ENCODE measurements at places on chromosomes 1 and 21.

DNA sequence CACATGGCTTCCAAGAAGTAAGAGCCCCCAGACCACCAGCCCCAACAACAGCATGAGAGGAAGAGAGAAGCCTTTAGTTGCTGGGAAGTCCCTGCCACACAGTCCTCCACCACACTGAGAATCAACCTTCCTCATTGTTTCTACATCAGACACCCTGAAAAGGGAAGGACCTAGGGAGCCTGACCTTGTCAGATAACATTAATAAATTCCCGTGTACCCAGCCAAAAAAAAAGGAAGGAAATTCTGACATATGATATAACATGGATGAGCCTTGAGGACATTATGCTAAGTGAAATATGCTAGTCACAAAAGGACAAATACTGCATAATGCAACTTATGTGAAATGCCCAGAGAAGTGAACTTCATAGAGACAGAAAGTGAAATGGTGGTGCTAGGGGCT, 65.6 kb upstream of the ARHGAP29 start:
- DNase-seq, result peak; percentile 56

GRCh38 chr1:165699577-165699976, 1.2 kb upstream of the ALDH9A1 start:
- DNase-seq, result no peak

DNA sequence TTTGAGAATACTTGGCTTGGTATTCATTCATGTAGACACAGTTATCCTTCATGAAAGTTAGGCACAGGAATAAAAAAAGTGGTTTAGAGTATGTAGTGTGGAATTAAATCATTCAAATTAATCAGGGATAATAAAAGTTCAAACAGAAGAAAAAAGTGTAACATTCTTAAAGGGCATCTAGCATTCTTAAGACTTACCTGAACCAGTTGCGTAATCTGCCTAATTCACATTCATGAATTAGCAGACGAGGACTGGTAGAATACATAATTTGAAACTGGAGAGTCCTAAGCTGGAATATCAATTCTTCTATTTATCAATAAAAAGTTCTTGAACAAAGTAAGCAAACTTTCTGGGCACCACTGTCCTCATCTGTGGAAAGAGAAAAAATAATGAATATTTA, 157.0 kb upstream of the DEPDC1 start:
- DNase-seq, result no peak

- DNase-seq, result peak; percentile 39
Measured at GRCh38 chr1:110783292-110783918, 89.5 kb upstream of the CD53 start.

DNA sequence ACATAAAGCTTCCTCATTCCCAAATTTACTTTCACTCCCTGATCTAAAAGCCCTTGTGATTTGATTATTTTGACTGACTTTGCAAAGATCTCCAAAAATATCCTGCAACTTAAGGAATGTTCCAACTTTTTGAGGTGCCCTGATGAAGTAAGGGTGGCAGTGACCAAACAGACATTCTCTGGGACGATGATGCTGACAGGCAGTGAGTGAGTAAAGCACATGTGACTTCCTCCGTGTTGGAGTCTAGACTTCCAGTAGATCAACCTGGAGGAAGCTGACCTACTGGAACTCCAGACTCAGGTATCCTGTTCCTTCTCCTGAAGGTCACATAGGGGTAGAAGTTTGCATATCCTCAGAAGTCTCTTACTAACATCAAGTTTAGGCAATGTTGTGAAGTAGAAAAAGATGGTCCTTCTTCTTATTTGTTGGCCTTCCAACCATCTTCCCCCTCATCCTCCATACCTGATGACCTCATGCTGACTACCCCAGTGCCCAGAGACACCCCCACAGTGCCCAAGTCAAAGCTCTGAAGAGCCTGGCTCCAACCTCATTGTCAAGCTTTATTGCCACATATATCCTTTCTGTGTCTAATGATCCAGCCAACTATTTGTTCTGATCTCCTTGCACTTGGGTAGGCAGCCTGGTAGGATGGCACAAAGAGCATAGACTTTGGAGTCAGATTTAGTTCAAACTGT, 16.0 kb downstream of the TNFSF4 start:
- DNase-seq, result no peak

DNA sequence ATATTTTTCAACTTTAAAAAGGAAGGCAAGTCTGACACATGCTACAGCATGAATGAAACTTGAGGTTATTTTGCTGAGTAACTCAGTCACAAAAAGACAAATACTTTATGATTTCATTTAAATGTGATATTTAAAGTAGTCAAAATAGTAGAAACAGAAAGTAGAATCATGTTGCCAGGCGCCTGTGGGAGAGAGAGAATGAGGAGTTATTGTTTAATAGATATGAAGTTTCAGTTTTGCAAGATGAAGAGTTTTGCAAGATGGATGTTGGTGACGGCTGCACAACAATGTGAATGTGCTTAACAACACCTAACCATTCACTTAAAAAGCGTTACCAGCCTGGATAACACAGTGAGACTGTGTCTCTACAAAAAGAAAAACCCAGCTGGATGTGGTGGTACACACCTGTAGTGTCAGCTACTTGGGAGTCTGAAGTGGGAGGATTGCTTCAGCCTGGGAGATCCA, 20.7 kb upstream of the ATP1A1 start:
- no peak for DNase-seq

DNA sequence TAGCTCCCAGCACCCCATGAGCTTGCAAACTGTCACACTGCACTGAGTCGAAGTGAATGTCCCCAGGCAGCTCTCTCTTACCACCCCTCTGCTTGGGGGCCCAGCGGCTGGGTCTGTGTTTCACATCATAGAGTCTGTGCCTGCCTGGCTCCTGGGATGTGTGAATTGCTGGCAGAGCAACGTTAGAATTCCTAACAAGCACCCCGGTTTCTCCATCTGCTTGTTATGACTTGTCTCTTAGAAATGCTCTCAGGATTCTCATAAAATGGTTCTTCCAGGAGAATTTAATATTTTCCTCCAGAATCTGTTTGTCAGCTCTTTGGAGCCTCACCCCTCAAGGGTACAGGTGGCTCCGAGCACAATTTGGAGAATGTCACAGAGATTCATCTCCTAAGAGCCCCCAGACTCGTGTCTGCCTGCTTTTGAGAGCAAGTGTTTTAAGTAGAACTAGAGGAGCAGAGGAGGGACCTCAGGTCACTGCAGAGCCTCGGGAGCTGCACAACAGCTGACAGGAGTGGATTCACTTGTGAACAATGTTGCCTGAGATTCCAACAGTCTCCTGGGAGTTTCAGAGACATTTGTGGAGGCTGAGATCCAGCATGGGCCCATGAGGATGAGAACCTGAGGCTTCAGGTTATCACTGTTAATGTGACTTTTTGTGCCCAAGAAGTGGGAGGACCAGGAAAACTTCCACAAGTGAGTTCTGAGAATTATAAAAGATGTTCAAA, 131.5 kb downstream of the KCNJ6 start:
- DNase-seq, result no peak

GRCh38 chr1:184945029-184945428, 29.3 kb downstream of the NIBAN1 start:
- DNase-seq, result no peak

- DNase-seq, result no peak
Measured at GRCh38 chr1:219269171-219269570, 95.5 kb downstream of the LYPLAL1 start.

DNA sequence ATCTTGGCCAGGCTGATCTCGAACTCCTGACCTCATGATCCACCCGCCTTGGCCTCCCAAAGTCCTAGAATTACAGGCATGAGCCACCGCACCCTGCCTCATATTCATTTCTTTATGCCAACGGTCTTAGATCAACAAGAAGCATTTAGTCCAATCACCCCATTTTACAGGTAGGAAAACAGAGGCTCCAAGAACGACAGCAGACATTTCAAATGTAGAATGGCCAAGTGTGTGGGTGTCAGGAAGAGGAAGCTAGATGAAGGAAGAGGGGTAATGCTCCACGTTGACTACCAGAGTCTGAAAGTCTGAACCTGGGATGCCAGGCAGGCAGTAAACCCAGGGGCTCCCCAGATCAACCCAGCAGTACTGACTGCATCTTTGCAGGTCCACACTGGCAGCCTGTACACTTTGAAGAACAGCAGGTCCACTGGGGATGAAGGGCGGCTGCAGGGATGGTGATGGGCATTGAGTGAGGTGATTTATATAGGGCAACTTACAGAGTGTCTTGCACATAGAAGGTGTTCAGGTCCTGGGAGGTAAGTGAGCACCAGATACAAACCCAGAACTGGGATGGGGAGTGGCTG, 120.2 kb downstream of the EPHB2 start:
- no peak for DNase-seq

DNA sequence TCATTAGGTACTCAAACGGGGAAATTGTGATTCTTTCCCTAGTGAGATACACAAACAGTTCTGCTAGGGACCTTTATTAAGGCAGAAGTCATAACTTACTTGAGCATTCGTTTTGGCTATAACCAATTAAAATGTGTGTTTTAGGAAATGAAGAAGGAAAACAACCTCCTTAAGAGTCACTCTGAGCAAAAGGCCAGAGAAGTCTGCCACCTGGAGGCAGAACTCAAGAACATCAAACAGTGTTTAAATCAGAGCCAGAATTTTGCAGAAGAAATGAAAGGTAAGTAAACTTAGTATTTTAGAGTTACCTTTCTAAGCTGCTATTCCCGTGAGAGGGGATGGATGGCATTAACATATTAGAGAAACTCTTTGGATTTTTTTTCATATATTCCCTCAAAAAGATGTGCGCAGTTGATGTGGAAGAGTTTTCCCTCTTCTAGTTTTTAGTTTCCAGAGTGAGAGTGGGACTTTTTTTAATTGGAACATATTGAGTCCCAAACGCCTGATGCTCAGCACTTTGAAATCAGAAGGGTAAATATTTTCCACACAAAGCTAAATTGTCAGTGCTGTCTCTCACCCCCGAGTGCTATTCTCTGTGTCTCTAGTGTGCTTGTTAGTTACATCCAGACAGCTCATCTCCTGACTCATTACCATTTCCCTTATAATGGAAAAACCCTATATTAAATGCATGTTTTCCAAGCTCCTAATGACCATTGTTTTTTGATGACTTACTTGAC, 34.9 kb downstream of the CENPF start:
- DNase-seq, result peak; percentile 10

- DNase-seq, result no peak
Measured at GRCh38 chr1:98556521-98557158, 104.9 kb upstream of the SNX7 start.

DNA sequence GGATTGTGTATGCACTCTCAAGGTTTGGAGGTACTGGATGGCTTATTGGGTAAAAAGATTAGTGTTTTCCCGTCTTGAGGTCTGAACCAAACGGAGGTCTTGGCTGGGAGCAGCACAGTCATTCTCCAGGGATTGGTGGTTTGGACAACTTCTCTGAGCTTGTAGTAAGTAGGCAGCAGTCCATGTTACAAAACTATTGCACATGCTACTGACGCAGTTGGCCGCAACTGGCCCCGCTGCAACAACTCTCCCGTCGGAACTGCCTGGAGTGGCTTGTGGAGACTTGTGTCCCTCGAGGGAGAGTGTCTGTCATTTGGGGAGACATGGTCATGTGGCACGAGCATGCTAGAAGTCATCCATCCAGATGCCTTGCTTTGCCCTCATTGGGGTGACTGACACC, 276.0 kb downstream of the TM2D1 start:
- no peak for DNase-seq

DNA sequence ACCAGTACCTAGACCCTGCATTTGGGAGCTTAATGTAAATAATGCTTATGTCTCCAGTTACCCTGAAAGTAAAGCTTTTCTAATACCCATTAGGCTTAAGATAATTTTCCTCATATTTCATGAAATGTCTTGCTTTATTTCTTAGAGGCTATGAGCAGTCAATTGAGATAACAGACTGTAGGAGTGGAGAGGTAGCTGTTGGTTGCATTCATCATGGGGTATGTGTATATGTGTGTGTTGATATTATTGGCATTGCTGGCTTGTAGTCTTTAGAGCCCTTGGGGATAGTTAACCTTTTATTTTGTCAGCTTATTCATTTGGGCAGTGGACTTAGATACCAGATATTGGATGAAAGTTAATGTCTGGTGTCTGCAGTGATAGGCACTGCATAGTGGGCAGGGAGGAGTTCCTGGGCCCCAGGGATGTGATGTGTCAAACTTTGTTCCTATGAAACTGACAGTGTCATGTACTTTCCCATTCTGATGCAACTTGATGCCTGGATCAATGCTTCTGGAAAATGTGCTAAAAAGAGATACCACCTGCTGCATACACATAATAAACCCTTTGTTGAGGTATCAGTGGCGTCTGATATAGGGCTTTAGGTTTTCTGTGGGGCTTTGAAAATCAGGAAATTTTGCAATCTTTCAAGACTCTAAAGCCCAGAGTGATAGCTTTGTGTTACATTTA, 83.9 kb downstream of the MAST2 start:
- no peak for DNase-seq

DNA sequence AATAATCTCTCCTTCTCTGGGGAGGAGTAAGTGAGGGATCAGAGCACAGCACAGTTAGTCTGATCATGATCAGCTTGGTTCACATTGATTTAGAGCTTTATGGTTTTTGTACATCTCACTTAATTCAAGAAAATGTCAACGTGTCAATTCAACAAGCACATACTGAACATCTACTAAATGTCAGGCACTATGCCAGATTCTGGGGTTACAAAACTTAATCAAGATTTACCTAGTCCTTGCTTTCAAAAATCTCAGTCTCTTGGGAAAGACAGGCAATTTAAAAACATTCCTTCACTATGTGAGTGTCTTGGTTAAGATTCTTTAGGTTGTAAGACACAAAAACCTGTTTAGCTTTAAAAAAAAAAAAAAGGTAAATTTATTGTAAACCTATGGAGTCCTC, 181.4 kb downstream of the AK5 start:
- no peak for DNase-seq

GRCh38 chr1:246152986-246153431, 354.1 kb downstream of the SMYD3 start:
- DNase-seq, result peak; percentile 75

DNA sequence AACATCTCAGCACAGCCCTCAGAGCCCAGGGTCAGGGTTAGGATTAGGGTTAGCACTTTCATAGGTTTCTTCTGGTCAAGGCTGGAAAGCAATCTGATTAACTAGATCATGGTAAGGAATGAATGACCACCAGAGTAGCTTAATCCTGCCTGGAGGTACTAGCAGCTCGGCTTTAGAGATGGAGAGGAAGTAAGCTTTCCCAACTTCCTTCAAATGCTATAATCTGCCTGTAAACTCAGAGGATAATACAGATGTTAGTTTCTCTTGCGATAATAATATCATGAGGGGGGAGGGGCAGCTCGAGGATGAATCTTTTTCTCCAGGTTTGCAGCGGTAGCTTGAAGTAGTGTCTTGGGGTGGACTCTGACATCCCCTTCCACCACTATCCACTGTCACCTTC, 194.9 kb downstream of the HIVEP3 start:
- no peak for DNase-seq

- DNase-seq, result no peak
Measured at GRCh38 chr1:221521686-221522085, 220.2 kb downstream of the DUSP10 start.

- DNase-seq, result no peak
Measured at GRCh38 chr1:183821309-183821888, 16.5 kb downstream of the RGL1 start.

All from GDM1 (cell line).